ENCODE measurements at places on chromosomes 4 and X. TPM values are rescaled to one million over a fixed set of nuclear protein-coding genes. Genes with fewer than 3 reads are reported as not detected.

DNA sequence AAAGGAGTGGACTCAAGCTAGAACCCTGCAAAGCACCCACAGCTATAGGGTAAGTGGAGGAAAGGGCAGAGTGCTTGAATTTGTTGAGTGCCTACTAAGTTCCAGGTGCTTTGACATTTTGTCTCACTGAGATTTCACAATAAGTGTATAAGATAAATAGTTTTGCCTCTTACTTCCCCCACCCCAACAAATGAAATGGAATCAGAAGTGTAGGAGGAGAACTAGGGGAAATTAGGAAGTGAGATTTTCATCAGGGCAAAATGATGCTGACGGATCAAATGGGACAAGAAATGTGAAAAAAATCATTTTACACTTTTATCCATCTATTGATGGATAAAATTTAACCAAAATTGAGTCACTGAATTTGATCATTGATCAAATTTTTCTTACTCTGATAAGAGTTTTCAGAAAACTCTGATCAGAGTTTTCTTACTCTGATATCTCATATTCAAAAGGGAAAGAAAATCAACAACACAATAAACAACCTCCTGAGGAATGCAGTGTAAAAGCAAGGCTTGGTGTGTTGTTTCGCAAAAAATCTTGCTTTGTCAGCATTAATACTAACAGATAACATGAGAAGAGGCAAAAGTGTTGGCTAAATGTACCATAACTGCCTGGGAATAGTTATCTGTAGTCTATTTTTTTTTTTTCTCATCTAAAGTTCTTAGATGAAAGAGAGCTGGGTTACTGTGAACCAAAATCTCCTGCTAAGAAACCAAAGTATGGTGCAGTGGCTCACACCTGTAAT lies 24.9 kb downstream of the PLAC8 start:
- DNase-seq, result no peak

GRCh38 chr4:53189011-53189410 lies 176.8 kb downstream of the SCFD2 start:
- DNase-seq, result no peak

DNA sequence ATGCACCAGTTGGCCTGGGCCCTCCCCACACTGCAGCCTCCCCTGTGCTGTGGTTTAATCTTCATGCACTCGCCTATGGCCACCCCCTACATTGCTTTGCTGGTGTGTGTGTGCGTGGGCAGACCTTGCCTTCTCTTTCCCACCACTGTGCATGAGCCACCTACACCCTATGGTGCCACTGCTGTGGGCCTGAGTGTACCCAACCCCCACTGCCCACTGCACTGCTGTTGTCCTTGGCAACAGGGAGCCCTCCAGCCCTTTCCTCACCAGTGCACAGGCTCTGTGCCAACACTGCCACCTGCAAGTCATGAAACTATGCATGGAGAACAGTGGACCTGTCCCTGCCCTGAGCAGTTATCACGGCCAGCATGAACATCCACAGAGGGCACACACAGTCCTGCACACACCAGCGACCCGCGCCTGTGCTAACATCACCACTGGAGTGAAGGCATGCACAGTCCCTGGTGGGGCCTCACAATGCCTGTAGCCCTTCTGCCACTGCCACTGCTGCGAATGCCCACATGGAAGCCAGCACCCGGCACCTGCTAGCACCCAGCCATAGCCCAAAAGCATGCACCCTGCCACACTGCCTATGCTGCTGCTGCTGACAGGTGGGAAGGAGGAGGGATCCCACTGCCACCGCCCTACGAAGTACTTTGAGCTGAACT lies 237.8 kb upstream of the ARSJ start:
- DNase-seq, result no peak

DNA sequence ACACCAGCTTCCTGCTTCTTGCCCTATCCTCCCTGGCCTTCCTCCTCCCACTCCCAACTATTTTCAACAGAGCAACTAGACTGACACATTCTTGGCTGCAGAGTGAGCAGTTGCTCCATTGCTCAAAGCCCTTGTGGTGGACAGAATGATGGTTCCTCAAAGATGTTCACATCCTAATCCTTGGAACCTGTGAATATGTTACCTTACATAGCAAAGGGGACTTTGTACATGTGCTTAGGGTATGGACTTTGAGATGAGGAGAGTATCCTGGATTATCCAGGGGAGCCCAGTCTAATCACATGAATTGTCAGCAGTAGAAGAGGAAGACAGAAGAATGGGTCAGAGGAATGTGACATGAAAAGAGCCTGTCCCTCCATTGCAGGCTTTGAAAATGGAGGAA lies 24.9 kb upstream of the HOPX start:
- no peak for DNase-seq

GRCh38 chrX:141185366-141185765 lies 8.4 kb upstream of the LDOC1 start:
- no peak for DNase-seq

DNA sequence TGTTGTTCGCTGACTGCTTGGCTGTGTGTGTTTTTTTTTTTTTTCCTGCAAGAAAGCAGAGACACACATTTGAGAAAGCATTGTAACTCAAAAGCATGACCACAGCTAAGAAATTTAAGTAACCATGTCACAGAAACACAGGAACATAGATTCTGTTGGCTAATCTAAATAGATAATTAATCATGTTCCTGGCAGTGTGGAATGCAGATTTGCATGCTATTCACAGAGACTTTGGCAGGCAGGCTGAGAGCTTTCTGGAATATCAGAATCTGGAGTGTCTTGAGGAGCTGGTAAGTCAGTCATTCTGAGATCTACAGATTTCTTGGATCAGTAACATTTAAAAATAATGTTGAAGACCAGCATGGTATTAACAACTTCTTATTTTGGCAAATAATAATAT lies 33.2 kb upstream of the SMS start:
- no peak for DNase-seq

The CXCL11 gene
- not detected for total RNA-seq

DNA sequence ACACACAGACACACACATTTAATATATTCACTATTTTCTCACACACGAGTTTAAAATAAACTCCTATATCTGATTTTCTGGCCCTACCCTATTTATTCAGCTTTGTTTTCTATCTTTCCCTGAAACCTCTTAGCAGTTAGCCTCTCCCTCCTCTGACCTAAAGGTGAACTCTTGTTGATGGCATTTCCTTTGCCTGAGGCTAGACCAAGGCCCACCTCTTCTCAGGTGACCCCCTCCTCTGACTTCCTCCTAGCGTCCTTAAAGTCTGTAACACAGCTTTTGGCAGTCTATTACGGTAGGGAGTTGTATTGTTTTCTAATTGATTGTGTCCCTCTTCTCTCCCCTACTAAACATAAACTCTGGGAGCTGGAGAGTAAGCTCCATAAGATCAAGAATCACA lies 1.7 kb upstream of the SRPX2 start:
- DNase-seq, result no peak
